ENCODE measurements at places on chromosomes 3 and 15.

DNA sequence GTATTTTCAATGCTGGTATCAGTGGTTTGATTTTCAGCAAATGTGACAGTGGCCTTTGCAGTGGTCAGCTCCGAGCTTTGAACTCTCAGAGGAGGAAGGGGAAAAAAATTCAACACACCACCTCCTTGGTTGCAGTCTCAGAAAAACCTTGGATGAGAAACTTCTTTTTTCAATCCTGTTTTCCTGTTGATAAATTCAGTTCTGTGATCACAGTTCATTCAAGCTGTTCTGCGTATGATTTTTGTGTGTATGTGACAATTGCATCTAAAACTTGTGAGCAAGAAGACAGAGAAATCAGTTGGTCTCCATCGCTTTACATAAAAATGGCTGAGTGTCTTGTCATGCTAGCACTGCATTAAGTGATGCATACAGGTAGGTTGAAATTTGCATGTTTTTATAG, 19.2 kb downstream of the ZBTB38 start:
- DNase-seq = no peak

GRCh38 chr15:84604826-84605553, 4.2 kb downstream of the ZSCAN2 start:
- no peak for DNase-seq

DNA sequence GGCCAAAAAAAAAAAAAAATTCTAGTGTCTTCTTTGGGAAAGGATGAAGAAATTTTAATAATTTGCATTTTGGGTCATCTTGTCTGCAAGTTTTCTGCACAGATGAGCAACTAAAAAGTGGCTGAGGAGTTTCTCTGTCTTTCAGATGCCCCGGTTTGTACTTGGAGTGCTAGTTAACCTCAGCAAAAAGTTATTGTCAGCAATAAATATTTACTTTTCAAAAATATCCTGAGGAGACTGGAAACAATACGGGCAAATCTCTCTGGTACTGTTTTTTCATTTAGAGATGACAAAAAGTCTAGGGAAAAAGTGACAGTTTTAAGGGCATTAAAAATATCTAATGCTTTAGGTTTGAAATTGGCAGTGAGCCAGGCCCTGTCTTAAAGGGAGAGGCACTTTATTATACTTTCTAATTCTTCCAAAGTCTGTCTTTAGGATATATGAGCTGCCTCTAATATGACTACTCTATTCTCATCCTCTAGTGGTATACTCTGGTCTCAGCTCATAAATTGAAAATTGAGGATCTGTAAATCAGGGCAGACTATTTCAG, 436.0 kb upstream of the NR2F2 start:
- DNase-seq = peak; percentile 9

DNA sequence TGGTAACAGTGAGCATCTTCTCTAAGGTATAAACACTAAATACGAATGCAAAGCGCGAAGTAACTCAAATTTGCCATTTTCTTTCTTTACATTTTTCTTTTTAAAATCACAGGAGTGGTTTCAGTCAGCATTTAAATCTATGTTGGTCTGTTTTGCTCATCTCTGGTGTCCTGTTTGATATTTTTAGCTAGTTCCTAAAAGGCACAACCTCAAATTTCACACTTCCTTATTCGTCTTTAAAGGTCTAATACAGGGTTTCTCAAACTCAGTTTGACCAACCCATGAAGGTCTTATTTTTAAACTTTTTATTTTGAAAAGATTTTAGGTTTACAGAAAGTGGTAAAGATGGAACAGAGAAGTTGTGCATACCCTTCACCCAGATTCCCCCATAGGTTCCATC, 201.1 kb downstream of the MAGI1 start:
- no peak for DNase-seq

DNA sequence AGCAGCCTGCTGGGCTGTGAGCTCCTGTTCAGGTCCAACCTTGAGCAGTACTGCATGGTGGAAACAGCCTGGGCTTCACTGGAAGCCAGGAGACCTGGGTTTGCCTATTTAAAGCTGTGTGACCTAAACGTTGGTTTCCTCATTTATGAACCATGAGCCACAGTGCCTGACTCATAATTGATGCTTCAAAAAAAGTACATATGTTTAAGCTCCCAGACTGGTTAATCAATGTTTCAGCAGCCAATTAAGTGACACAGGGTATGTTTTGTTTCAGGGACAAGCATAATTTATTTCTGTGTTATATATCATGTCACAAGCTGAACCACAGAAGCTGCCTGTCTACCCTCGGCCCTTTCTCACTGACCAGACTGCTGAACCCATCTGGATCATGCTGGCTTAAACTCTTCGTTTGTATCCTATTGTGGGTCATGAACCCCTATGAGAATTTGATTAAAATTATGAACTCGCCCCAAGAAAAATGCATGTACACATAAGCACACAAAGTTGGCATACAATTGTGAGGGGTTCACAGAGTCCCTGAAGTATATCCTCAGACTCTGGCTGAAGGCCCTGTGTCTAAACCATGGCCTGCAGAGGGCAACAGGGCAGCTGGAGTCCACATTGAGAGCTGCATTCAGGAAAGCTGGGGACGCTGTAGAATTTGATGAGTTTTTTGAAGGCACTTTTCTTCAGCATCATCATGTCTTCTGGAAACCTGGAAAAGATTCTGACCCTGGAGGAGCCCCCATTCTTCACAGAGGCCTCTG, 23.7 kb downstream of the HDC start:
- DNase-seq = peak; percentile 36

- no peak for DNase-seq
Observed at GRCh38 chr3:98501270-98501669, 3.8 kb downstream of the OR5K2 start.

DNA sequence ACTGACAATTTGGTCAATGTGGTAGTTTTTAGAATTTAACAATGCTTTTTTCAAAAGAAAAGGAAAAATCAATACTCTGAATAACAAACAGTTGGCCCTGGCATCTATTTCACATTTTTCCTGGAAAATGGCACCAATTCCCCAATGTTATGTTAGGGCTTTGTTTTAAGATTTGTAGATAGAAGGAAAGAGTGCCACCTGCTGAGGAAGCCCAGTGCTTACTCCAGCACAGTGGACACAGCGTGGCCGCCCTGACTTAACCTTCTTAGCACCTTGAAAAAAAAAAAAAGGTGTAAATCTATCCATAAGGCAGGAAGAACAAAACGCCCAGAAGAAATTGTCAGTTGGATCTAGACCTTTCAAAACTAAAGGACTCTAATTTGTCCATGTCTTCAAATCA, 110.7 kb upstream of the CNTN4 start:
- DNase-seq = no peak

- DNase-seq = no peak
Observed at GRCh38 chr3:185813205-185813604, 11.6 kb downstream of the IGF2BP2 start.

DNA sequence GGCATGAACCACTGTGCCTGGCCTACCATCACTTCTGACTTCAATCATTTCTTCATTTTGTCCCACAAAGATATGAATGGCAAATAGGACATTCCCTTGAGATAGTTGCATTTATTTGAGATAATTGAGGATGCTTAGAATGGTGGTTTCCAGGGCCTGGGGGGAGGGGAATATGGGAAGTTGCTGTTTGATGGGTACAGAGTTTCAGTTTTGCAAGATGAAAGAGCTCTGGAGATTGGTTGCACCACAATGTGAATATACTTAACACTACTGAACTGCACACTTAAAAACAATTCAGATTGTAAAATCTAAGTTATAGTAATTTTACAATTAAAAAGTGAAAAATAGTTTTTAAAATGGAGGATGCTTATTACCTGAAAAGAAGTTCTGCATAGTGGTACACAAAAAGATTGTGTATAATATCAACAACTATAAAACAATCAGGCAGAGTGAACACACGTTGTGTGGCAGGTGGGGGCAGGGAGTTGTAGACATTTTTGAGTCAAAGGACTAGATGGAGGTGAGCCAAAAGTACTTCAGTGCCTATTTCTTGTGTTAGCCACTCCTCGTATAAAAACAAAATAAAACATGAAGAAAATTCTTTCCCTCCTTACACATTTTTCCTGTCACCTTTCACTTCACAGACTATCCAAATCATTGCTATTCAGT, 18.5 kb upstream of the RIOX2 start:
- DNase-seq = no peak

GRCh38 chr3:195808741-195809290, 2.9 kb downstream of the MUC4 start:
- no peak for DNase-seq

DNA sequence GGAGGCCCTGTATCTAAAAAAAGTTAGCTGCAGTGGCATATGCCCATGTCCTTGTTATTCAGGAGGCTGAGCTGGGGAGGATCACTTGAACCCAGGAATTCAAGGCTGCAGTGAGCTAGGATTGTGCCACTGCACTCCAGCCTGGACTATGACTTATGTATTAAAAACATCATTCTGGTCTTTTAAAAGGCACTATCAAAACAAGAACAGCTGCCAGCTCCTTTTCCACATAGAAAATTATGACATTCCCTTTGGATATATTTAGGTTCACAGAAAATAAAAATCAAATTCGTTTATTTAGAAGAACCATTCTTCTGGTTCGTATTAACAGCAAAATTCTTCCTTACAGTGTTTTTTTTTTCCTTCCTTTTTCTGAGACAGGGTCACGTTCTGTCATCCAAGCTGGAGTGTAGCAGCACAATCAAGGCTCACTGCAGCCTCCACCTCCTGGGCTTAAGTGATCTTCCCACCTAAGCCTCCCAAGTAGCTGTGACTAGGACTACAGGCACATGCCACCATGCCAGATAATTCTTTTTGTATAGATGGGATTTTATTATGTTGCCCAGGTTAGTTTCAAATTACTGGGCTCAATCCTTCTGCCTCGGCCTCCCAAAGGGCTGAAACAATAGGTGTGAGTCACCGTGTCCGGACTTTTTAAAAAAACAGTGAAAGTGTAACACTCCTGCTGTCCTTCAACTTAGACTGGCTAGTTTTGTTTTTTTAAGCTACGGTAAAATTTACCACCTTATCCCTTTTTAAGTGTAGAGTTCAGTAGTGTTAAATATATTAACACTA, 13.9 kb downstream of the ICE2 start:
- peak; percentile 43 for DNase-seq

DNA sequence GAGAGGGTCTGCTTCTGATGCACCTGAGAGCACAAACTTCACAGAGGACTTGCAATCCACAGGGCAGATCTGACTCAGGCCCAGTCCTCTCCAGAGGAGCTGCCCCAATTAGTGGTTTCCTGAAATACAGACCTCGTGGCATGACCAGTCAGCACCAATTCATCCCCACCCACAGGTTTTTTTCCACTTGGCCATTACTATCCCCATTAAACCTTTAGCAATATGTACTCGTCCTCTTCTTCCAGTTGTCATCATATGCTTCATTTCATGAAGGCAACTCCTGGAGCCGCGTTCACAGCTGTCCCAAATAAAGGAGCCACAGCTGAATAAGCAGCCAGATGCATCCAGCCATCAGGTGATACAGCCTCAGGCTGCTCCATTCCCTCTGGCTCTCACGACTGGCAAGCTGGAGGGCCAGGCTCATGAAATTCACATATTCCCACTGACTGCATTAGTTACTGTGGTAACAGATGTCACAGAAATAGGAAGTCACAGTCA, 163.1 kb downstream of the FMN1 start:
- DNase-seq = peak; percentile 50

DNA sequence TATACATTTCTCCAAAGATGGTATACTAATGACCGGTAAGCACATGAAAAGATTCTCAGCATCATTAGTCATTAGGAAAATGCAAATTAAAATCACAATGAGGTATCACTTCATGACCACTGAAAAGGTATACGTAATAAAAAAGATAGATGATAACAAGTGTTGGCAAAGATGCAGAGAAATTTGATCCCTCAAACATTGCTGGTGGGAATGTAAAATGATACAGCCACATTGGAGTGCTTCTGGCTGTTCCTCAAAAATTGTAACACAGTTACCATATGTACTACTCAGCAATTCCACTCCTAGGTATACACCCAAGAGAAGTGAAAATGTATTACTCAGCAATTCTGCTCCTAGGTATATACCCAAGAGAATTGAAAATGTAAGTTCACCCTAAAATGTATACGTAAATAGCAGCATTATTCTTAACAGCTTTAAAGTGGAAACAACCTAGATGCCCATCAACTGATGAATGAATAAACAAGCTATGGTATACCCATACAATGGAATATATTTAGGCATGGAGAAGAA, 25.0 kb upstream of the KY start:
- DNase-seq = peak; percentile 50

DNA sequence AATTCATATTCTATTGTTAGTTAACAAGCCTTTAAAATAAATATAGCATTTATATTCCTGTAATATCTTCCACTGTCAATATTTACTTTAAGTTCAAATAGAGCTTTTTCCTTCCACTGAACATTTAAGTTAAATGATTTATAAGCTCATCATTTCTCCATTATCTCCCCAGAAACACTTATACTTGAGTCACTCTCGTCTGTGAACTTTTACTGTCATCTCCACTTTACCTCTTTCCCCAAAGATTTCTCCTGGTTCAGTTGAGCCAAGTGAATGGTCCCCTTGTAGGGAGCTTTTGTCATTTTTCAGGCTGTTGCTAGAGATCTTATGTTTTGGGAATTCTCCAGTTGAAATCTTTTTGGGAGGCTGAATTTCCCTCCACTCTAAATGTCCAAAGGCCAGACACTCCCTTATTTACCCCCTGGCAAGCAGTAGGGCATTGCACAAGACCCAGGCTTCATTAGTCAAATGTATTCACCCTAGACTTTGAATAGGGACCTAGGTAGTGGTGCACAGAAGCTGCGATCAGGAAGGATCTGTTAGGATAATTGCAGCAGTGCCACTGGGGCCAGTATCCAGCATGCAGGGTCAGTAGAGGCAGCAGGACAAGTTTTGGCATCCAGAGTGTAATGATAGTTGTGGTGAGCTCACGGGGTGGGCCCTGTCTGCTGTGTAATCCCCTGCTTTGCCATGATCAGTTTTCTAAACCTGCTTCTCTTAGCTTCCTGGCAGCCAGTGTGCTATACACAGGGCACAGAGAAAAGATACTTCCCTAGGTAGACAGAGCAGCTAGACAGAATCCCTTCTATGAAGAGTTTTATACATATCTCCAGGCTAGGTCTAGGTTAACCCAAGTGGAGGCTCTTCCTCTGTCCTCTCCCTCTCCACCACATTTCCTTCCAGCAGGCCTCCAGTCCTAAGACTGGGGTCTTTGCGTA, 356.5 kb upstream of the SLCO3A1 start:
- peak; percentile 26 for DNase-seq

- peak; percentile 12 for DNase-seq
Observed at GRCh38 chr3:37114251-37115145, 59.9 kb downstream of the LRRFIP2 start.

Data from PC-3 (cell line).